Activated CD8-positive, alpha-beta T cell treated with anti-CD3 and anti-CD28 coated beads, Interleukin-2, amount 10 ng/mL, durations not matched to agents 7 days and 5 days (primary cell): ENCODE measurements at places on chromosomes 5 and 9. TPM values are rescaled to one million over a fixed set of nuclear protein-coding genes. Genes with fewer than 3 reads are reported as not detected.

Gene CDKN2B
- 2.3 TPM for total RNA-seq

Gene SPOCK1
- not detected for total RNA-seq

Gene TTC16
- 4.7 TPM for total RNA-seq

Gene SAXO1
- total RNA-seq: not detected

Gene PRRT1B
- not detected for total RNA-seq

Gene C1QTNF2
- total RNA-seq: not detected

Gene SIT1
- total RNA-seq: 220 TPM

Gene RMRP
- 7,126 TPM for total RNA-seq

Gene PCDHB12
- total RNA-seq: not detected

Gene CYLC2
- not detected for total RNA-seq

Gene RBM27
- 19.4 TPM for total RNA-seq

Gene SGCD
- total RNA-seq: not detected

Gene RNF180
- not detected for total RNA-seq

Gene CKMT2
- not detected for total RNA-seq

Gene C9orf153
- 0.34 TPM for total RNA-seq

Gene IFNK
- total RNA-seq: not detected

Gene SH2D3C
- 77.5 TPM for total RNA-seq

Gene ALDH7A1
- 0.91 TPM for total RNA-seq

Gene ROPN1L
- total RNA-seq: 1.4 TPM

Gene PCDH12
- 0.29 TPM for total RNA-seq

Gene SOWAHA
- not detected for total RNA-seq

Gene LMBRD2
- 11.8 TPM for total RNA-seq

Gene FGD3
- 104 TPM for total RNA-seq

Gene IFNA21
- total RNA-seq: not detected

Gene KIF4B
- total RNA-seq: not detected

Gene PCDHGB2
- 0.13 TPM for total RNA-seq

Gene HTR4
- not detected for total RNA-seq

Gene PPP1R2B
- total RNA-seq: 0.13 TPM

Gene OBP2B
- not detected for total RNA-seq

Gene EQTN
- total RNA-seq: not detected

Gene KLF9
- 9.6 TPM for total RNA-seq

Gene NELFB
- total RNA-seq: 68.6 TPM

Gene FAM53C
- 29.9 TPM for total RNA-seq

Gene SLC25A48
- not detected for total RNA-seq

Gene C7
- not detected for total RNA-seq

Gene TMOD1
- 0.29 TPM for total RNA-seq

Gene GPR150
- total RNA-seq: 0.74 TPM

Gene MAP1B
- total RNA-seq: not detected
